ENCODE measurements at places on chromosomes 7 and 10.

DNA sequence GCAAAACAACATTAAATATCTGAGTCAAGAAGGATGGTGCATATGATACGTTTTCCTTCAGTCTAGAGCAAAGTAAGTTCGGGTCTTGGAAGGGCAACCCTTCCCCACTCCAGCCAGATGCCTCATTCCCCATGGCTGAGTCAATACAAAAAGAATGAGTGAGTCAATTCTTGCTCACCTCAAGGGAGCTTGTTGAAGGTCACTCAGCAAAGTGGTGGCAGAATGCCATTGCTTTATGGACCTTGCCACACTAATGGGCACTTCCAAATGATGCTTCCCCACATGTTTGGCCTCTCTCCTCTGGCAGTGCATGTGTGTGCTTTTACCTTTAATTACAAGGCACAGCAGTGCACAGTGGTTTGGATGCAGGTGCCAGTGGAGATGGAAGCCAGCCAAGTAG lies 296.5 kb downstream of the SORCS3 start:
- no peak for DNase-seq

DNA sequence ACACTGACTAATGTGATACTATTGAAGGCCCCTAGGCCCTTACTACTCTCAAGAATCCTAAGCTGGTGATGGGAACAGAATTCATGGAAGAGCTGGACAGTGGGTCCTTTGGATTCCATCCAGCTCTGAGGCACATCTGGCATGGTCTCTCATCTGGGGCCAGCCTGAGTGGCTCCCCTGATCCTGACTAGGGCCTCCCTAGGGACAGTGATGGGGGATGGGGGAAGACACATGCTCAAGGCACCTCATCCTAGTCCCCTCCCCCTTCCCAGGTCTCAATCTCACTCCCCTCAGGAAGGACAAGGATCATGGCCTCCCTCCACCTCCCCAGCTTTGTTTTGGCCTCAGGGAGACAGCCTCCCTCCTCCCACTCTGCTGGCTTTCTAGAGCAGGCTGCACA lies 1.8 kb downstream of the KCNIP2 start:
- DNase-seq = no peak

DNA sequence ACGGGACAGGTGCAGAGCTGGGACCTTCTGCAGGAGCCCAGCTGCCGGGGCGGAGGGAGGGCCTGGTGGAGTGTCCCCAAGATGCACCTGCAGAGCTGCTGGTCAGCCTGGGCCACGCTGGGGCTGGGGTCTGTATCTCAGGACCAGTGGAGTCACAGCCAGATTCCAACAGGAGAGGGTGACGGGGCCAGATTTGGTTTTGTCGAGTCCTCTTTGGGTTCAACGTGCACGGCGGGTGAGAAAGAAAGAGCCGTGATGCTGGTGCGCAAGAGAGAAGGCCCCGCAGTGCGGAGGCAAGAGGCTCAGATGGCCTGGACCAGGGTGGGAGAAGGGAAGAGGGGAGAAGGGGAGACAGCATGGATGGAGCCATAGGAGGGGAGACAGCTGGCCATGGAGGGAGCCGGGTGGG lies 462.9 kb downstream of the PTPRN2 start:
- no peak for DNase-seq

DNA sequence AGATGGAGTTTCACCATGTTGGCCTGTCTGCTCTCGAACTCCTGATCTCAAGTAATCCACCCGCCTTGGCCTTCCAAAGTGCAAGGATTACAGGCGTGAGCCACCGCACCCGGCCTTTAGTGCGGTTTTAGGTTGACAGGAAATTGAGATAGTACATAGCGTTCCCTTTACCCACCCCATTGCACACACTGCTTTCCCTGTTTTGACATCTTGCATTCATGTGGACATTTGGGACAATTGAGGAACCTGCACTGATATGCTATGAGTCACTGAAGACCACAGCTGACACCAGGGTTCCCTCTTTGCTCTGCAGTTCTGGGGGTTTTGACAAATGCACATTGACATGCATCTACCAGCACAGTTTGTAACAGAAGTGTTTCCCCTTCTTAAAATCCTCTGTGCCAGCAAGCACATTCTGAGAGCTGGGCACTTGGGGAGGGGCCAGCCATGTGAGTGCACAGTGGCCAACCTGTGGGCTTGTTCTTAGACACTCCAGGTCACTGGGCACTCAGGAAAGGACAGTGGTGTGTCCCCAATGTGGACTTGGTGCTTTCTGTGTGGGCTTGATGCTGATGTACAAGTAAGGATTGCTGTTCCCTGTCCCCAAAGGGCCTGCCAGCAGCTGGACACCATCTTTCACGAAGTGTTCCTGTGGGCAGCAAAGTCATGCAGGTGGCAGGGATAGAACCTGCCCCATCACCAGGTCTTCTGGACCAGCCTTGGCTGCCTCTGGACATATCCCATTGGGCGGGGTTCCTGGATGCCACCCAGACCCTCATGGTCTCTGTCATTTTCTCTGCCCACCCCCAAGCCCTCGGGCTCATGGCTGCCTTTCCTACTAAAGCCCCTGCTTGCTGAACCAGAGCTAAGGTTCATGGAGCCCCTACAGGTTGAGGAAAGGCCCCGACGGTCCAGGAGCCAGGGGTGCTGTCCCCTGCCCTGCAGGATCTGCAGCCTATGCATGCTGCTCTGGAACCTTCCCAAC lies 579.8 kb downstream of the GLRX3 start:
- DNase-seq = no peak

DNA sequence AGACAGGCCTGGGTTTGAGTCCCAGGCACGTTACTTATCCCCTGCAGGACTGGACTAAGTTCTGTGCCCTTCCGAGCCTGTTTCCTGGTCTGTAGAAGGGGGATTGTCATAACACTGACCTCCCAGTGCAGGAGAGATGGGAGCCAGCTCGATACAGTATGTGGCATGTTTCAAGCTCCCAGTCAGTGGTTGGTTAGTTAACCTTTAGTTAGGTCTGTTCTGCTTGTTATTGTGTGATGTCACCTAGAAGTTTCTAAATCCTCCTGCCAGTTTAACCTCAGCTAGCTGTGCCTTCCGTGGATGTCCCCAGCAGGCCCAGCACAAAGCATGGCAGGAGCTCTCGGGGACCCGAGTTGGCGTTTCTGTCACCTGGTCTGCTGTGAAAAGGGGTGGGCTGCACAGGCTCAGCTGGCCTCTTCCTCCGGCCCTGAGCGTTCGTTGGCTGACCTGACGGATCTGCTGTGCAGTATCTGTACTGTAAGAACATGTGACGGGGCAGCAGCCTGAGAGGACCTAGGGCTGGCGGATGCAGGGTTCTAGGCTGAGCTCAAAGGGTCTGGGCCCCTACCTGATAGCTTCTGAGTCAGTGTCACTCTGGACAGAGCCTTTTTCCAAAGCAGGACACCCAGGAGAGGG lies 53.0 kb downstream of the SPOCK2 start:
- no peak for DNase-seq
